ENCODE measurements at places on chromosomes 7 and 10. TPM values are rescaled to one million over a fixed set of nuclear protein-coding genes. Genes with fewer than 3 reads are reported as not detected.

DNA sequence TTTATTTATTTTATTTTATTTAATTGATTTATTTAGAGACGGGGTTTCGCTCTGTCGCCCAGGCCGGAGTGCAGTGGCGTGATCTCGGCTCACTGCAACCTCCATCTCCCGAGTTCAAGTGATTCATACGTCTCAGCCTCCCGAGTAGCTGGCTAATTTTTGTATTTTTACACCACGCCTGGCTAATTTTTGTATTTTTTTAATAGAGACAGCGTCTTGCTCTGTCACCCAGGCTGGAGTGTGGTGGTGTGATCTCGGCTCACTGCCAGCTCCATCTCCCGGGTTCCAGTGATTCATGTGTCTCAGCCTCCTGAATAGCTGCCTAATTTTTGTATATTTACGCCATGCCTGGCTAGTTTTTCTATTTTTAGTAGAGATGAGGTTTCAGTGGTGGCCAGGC is 34.2 kb downstream of the AP5Z1 start:
- DNase-seq = no peak

Gene SLC35G1
- total RNA-seq = 8.2 TPM

Gene C10orf105
- total RNA-seq = 0.10 TPM

DNA sequence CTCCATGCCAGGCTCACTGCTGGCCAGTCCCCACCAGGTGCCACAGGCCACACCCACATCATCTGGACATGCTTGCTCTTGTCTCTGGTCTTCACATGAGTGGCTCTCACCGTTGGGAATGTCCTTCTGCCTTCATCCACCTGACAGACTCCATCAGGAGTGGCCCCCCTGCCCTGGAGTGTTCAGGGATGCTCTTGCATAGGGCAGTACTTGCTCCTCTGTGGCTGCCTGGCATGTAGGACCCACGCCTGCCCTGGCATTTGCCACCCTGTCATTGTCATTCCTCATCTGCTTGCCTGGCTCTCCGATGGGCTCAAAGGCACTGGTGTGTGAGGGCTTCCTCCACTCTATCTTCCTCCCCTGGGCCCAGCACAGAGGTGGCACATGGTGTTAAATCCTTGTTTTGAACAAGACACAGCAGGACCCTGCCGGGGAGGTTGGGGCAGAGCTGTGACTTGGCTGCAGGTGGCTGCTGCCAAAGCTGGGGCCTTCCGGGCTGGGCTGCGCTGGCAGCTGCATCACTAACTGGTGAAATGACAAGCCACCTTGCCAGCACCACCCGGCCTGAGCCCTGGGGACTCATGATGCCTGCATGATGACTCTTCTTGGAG is 1.8 kb downstream of the SH2D4B start:
- DNase-seq = no peak

DNA sequence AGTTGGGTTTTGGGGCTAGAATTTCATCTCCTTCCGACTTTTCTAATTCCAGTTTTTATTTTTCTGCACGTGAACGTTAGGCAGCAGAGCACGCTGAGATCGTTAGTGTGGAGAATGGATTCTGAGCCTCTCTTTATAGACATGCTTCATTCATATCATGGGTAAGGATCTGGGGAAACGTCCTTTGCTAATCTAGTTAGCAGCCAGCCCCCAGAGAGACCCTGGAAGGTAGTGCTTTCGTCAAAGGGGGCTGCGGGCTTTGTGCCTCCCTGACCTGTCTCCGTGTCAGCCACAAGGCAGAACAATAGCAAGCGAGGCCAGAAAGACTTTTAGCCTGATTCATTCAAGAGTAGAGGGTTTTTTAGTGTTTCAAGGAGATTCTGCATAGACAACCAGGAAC is 196.3 kb upstream of the KLF6 start:
- no peak for DNase-seq

Gene SPRN
- total RNA-seq = 0.82 TPM

All from tongue (tissue), 3 donors.